ENCODE measurements at places on chromosomes 1 and 21.

DNA sequence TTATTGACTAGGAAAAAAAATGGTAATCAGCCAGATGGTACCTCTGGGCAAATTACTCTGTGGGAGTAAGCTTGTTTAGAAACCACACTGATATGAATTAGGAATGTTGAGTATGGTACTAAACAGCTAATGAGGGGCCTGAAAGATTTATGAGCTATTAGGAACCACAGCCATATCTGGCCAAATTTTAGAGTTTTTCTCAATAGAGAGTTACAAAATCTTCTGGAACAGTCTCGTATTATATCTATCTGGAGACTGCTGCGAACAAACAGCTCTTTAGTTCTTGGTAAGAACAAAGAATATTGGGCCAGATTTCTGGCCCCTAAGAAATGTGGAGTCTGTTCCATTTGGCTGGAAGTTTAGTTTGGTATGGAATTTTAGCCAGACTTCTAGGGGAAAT is 4.9 kb upstream of the PODN start:
- DNase-seq: no peak

- no peak for DNase-seq
Observed at GRCh38 chr1:207791290-207791689, 39.4 kb downstream of the CD46 start.

- DNase-seq: no peak
Observed at GRCh38 chr21:18403735-18404450, at the start of gene TMPRSS15. TMPRSS15 (minus strand) TSS chr21:18403785; CDS start chr21:18403622, 163 bp downstream.

DNA sequence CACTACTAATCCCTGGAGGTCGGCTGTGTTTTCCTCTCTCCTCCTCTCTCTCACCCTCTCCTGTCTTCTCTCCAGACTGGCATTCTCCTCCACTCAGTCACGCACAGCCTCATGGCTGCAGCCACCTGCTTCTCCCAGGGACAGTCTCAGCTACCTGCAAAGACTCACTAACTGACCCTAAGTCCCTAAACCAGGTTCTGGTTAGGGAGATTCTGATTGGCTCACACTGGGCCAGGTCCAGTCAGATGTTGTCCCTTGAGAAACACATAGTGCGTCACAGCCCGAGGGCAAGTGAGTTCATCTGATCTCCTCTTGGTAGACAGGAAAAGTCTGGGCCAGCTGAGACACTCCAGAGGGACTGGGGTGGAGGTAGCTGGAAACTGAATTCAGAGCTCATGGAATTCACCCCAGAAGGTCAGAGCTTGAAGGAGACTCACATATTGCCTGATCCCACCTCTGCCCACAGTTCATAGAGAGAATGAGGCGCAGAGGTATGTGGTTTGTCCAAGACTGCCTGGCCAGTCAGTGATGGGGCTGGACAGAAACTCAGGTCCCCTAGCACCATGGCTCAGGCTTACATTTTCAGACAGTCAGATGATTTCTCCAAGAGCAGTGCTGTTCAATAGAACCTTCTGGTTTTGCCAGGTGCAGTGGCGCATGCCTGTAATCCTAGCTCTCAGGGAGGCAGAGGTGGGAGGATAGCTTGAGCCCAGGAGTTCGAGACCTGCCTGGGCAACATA is 40.4 kb upstream of the RPL11 start:
- DNase-seq: no peak

DNA sequence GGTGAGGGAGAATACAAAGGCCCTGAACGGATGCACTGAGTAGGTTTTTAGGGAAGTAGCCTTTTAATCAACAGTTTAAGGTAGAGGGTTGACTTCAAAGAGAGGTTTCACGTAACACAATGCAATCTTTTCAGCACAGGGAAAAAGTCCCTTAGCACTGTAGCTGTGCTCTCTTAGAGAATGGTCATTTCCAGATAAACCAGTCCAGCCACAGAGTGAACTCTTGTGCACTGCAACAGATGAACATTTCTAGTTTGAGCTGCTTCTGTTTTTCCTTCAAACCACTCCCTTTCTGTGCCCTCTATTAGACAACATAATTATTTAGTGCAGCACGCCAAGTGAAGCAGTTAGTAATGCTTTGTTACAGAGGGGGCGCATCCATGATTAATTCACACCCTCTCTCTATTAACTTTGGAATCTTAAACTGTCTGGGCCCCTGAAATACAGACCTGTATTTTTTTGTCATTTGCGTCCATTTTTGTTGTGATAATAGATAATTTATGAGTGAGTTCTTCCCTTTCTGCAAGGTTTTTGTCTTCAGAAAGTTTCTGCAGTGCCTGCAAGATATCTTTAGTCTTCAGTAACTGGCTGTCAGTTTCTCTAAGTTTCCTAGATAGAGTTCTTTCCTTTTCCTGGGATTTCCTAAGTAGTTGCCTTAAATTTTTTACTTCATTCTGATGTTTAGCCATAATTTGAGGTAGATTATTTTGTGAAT is 22.9 kb downstream of the LCA5L start:
- DNase-seq: no peak

DNA sequence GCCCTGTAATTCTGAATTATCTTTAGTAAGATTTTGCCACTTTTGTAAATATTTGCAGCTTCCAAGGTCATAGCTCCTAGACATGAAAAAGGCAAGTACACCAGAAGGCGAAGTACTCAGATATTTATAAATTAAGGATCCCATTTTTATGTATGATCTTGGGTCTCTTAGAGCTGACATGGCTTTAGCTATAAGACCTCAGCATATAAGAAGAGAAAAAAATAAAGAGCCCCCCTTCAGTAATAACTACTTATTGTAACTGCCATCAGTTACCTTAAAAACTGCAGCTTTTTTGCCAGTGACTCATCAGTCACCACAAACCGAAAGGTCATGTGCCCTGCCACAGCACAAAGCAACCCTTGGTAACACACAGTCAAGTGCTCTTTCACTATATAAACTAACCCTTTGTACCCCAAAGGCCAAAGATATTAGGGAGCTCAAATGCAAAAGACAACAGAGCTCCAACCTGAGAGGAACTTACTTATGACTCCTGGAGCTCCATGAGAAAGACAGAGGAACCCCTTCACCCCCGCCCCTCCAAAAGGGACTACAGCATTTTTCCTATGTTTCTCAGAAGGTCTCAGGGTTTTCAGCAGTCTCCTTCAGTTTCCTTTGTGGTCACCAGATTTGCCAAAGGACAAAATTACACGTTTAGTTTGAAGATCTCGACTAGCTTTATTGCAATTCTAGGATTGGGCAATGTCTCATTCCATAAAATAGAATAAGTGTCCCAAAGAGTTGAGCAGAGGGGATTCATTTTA is 219.8 kb upstream of the DUSP10 start:
- DNase-seq: no peak

GRCh38 chr1:91381844-91382243 is 22.8 kb downstream of the HFM1 start:
- DNase-seq: no peak

GRCh38 chr21:44337449-44337848 is 1.7 kb downstream of the CFAP410 start:
- DNase-seq: no peak

DNA sequence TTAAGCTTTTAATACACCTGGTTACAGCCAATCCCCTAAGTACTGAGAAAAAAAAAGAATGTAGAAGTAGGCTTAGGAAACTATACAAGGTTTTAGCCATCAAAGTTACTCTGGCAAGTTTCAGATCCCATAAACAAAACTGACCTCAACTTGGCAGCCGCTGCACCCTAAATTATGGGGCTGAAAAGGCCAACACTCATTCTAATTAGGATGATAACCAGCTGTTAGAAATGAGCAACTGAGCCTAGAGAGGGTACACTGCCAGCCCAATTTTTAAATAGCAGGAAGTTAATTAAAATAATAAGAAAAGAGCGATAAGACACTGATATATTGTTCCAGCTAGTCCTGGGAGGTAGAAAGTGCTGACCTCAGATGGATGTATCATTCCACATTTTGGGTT is 105.7 kb upstream of the VAV3 start:
- no peak for DNase-seq

Measured in right hindlimb (tissue), 1 donor.